Hepatic stellate cell (primary cell): ENCODE measurements at places on chromosomes 3 and 15.

DNA sequence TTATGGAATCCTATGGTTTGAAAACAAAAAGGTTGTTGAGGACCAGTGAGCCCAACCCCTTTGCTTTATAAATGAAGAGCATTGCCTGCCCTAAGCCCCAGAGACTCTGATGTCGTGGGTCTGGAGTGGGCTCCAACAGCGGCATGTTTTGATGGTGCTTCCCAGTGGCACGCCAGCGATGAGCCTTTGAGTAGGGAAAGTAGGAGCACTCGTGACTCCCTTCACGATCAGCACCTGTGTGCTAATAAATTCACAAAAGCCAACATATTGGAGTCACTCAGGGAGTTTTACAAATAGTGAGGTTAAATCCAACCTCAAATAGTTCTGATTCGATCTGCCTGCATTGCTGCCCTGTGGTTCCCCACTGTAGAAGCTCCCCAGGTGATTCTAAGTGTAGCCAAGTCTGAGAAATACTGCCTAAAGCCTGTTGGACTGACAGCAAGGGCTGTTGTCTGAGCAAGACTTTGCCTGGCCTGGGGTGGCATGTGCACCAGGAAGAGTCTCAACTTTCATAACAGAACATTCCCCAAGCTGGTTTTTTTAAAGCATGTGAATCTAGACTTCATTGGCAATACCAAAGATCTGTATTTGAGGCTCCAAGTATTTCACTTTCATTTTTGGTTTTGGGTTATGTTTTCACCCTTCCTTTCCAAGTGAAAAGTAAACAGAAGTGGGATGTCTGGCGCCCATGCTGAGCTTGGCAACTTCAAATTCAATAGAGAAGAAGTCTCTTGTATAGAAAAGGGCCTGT is 9.9 kb downstream of the CCR5 start:
- DNase-seq: no peak

DNA sequence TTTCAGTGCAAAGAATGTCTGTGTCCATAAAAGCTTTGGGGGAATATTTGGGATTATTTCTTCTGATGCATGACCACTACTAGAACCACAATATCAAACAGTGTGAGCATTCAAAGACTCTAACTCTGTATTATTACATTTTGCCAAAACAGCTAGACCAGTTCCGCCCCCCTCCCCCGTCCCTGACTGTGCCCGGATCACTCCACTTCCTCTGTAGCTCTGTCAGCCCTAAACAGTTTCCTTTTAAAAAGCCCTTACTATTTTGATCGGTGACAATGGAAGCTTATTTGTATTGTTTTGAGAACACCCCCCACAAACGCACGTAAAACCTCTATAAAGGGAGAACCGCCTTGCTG is 36.6 kb upstream of the EPHB3 start:
- DNase-seq: no peak

DNA sequence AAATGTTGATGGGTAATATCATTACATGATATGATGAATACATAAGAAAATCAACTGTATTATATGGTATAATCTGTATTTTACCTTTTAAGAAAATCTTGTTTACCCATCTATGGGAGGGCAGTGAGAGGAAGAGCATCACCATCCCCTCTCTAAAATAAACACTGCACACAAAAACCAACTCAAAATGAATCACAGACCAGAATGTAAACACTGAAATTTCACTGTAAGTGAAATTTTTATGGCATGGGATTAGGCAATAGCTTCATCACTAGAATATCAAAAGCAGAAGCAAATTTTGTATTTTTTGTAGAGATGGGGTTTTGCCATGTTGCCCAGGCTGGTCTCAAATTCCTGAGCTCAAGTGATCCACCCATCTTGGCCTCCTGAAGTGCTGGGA is 26.2 kb downstream of the IFT80 start:
- peak; percentile 26 for DNase-seq

- DNase-seq: no peak
Observed at GRCh38 chr15:82143390-82144385, 97.9 kb upstream of the MEX3B start.

- DNase-seq: peak; percentile 2
Observed at GRCh38 chr3:146067048-146067447, 93.9 kb downstream of the PLOD2 start.

DNA sequence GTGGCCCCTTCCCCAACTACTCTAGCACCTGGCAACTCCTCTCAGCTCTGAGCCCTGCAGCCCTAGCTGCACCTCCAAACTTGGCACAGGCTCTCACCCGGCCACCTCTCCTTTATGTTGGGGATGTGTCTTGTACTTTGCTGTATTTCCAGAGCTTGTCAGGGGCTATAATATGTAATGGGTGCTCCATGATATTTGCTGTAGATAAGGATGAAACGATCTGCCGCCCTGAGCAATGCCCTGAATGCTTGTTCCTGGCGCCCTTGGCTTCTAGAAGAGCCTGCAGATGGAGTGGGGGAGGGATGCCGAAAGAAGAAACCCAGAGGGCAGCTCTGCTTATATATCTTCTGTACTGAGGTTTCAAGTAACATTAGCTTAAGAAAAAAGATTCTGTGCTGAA is 35.9 kb upstream of the ZBTB38 start:
- DNase-seq: no peak
